ENCODE measurements at places on chromosomes 4 and X. TPM values are rescaled to one million over a fixed set of nuclear protein-coding genes. Genes with fewer than 3 reads are reported as not detected.

VCX3B gene
- total RNA-seq, result not detected

RHOXF2B gene
- total RNA-seq, result 0.10 TPM

RIBC1 gene
- 1.1 TPM for total RNA-seq

PDE6B gene
- 6.5 TPM for total RNA-seq

MTTP gene
- total RNA-seq, result 0.26 TPM

- DNase-seq, result no peak
These were observed 69.1 kb upstream of the HPGD start for GRCh38 chr4:174591243-174592021.

DNA sequence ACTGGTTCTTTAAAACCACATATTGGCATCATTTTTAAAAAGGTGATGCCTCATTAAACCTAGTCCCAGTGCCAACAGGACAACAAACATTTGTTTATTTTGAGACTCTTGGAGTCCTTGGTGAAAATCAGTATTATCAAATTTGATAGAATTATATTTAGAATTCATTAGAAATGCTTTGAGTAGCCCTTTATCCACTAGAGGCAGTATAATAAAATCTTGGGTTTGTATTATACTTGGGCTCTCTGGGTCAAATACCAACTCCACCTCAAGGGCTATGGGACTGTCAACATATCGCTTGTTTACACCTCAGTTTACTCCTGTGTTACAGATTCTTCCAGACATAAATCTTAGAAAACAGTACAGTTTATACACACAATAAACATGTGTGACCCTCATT is 335.7 kb upstream of the FSTL5 start:
- no peak for DNase-seq

DNA sequence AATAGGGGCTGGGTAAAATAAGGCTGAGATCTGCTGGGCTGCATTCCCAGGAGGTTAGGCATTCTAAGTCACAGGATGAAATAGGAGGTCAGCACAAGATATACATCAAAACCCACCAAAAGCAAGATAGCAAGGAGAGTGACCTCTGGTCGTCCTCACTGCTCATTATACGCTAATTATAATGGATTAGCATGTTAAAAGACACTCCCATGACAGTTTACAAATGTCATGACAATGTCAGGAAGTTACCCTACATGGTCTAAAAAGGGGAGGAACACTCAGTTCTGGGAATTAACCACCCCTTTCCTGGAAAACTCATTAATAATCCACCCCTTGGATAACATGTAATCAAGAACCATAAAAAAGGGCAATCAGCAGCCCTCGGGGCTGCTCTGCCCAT is 403.6 kb downstream of the KCNIP4 start:
- DNase-seq, result no peak

- DNase-seq, result no peak
These were observed 108.0 kb downstream of the MAML3 start for GRCh38 chr4:140046016-140046415.

DNA sequence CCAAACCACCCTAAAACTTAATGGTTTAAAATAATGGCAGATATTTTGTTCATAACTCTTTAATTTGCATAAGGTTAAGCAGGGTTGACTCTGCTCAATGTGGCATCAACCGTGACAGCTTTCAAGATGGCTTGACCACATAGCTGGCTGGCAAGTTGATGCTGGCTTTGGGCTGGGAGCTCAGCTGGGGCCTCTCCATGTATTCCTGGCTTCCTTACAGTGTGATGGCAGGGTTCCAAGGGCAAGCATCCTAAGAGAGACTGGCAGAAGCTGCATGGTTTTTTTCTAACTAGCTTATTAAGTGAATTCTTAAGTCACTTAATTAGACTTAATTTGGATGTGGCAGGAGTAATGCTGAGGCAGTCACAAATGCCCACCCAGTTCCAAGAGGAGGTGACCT is 4.5 kb downstream of the RP2 start:
- DNase-seq, result no peak

- no peak for DNase-seq
These were observed 77.1 kb downstream of the CNOT6L start for GRCh38 chr4:77742054-77742453.

DNA sequence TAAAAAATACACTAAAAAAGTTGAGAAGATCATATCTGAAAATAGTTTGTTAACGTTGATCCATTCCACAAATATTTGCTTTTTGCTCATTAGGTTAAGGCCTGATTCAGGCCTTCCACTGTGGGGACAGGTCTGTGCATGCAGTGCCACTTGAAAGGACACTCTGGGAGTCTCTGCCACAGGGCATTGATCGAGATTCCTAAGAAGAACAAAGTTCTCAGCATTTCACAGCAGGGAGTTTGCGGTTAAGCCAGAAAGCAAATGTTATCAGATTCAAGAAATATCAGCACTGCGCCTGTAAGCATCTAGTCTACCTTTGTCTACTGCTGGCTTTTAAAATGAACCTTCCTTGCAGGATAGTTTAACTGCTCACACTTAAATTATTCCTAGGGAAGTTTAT is 62.2 kb upstream of the TNIP3 start:
- DNase-seq, result no peak
